ENCODE measurements at places on chromosomes 11 and 22.
A peak's percentile ranks its signal among the peaks of the same experiment; 100 is the strongest.

DNA sequence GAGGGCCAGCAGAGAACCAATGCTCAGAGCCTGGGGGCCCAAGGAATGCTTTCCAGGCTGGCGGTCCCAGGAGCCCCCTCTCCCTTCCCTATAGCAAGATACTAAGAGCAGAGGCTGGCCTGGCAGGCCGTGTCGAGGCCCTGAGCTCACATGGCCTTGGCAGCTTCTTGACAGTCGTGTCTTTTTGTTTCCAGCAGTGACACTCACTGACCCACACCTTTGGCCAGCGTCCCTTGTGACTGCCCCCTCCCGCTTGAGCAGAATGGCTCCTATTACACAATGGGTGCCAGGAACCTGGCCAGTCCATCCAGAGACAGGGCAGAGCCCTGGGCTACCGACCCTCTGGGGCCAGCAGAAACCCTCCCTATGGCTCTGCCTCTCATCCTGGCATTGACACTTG lies 6.4 kb upstream of the CCND1 start:
- DNase-seq: no peak

DNA sequence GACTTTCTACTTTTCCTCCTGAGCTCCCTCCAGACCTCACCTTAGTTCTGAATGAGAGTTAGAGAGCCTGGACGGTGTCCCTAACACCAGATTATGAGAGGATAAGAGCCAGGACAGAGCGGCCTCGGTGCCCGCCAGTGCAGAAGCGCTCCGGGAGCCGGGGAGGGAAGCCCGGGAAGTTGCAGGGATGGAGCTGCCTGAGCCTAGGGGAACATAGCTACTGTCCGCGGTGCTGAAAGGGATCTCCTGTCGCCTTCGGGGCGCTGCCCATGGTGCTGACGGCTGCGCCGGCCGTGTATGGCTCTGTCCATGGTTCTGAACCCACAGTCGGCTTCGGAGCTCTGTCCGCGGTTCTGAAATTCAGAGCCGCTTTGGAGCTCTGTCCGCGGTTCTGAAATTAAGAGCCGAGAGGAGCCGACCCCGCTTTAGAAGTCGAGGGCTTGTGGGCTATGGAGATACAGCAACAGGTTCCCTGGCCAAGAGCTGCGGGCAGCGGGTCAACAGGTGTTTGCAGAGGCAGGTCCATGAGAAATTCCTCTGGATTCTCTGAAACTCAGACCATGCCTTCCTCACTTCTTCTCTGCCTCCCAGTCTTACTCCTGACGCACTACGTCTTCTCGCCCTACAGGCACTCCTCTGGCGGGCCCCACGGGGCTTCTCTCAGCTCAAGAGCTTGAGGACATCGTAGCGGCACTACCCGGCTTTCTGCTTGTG lies 814 bp downstream of the NPAS4 start:
- peak; percentile 82 for DNase-seq

DNA sequence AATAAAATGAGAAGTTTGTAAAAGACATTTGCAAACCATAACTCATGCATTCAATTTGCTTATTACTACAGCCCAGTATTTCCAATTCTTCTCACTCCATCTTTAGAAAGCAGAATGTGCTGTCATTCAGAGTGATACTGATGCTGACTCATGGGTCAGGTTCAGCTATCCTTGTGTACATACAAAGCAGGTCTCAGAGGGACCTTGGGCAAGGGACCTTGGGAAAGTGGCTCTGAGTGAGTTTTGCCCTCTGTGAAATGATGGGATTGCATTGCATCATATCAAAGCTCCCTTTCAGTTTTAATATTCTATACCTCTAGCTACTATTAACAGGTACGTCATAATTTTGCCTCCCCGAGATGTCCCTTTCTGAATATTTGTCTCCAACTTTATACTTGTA lies 848.7 kb downstream of the OPCML start:
- DNase-seq: no peak

DNA sequence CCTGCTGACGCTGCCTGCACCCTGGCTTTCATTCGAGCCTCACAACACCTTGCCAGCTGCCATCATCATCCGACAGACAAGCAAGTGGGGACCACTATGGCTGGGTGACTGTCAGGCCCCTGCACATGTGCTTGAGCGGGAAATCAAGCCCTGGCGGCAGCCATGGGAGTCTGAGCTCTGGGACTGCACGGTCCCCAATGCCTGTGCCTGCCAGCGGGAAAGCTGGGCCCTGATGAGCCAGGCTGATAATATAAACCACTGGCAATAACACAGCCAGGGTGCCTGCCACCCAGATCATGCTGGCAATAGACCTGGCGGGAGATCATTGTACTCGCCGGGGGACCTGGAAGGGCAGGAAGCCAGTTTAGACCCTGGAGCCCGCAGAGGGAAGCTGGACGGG lies 2.5 kb downstream of the FGF3 start:
- DNase-seq: no peak

GRCh38 chr11:31106968-31107576 lies 262.5 kb downstream of the DCDC1 start:
- DNase-seq: peak; percentile 7

DNA sequence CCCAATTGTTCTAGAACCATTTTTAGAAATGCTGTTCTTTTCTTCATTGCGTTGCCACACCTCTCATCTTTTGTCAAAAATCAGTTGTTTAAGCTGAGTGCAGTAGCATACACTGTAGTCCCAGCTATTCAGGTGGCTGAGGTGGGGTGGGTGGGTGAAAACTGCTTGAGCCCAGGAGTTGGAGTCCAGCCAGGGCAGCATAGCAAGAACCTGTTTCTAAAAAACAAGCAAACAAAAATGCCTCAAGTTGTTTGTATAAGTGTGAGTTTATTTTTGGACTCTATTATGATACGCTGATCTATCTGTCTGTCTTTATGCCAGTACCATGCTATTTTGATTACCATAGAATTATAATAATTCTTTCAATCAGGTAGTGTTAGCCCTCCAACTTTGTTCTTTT lies 62.5 kb upstream of the RRM1 start:
- no peak for DNase-seq

DNA sequence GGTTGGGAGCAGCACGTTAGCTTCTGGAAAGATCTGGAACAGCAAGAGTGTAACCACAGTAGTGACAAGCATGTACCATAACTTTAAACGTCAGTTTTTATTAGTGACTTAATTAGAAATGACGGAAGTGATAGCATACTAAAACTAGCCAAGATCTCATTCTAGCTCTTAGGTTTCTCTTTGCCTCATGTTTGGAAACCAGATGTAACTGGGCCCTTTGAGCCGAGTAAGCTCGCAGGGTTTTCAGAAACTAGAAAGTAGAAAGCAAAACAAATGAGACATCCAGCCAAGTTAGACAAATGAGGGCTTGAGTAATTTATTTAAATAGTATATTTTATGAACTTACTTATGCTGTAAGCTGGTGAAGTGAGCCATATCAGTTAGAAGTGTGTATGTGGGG lies 40.2 kb upstream of the SLC5A12 start:
- no peak for DNase-seq

DNA sequence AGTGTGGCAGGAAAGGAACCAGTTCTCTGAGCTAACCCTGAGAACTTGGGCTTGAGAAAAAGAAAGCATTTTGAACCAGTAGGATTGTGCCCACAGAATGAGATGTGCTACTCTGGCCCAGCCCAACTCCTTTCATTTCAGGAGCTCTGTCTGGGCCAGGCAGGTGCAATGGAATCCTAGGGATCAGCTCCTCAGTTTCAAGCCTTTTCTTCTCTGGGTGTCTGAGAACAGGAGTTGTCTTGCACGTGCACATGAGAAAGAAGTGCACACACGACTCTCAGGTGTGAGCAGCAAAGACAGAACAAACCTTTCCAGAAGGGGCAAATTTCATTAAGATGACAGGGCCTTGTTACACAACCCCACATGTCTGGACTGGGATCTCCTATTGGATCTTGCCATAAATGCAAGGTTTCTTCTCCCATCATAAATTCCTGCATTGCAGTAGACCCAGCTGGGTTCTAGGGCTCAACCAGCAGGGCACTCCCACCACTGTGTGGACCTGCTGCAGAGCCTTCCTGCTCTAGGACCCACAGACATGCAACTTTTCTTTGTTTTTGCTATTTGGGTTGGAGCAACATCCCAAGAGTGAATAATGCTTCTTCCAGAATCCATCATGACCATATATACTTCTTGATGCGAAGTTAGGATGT lies 24.5 kb upstream of the GGTLC2 start:
- DNase-seq: no peak

DNA sequence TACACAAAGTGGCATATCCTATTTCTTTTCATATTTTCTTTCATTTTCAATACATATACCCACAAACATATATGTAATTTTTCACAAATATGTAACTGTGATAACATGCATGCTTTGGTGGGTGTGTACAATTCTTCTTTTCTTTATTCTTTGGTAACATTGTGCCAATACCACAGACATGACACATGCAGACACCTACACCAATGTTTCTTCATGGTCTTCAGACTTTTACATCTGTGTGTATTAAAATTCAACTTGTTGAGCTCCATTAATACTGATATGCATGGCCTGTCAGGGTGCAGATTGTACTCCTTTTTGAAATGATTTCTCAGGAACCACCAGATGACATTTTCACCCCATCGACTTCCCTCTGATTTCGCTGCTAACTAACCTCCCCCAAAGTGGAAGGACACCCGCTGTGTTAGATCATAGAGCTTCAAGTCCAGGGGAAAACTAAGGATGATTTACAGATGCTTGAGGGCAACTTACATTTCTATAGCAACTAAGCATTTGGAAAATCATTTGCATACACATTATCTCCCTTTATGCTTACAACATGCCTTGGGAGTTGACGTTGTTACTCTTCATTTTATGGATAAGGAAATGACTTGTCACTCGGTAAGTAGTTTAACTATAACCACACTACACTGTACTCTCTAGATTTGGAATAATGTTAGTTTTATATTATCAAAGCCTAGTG lies 10.5 kb upstream of the PANX3 start:
- DNase-seq: no peak

DNA sequence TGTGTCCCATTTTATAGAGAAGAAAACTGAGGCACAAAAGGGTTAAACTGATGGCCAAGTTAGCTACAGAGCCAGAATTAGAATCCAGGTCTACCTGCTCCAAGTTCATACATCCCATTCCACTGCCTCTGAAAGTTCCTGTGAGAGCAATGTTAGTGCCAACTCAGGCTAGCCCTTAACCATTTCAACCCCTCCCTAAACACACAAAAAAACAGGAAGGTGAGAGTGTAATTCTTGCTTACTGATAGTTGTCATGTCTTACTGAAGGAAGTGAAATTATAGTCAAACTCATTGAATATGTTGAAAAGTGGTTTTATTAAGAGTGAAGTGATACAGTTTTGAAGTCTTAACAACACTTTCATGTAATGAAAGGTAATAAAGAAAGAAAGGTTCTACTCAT lies 2.9 kb upstream of the E2F8 start:
- no peak for DNase-seq

DNA sequence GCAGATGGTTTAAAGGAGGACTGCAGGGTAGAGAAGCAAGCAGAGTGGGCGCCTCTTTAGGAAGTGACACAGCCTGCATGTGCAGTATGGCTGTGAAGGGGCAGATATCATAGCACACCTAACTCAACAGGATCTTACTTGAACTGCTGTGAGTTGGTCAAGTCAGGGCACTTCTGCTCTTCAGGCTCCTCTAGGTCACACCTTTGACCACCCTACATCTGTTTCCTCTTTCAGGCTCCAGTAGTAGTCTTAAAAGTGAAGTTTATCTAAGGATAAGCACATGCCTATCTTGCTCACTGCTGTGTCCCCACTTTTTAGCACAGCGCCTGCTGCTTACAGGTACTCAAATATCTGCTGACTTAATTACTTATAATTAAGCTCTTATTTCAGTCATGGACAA lies 6.5 kb downstream of the MRPL16 start:
- no peak for DNase-seq

GRCh38 chr11:100593291-100593690 lies 93.8 kb upstream of the ARHGAP42 start:
- no peak for DNase-seq

- peak; percentile 48 for DNase-seq
Observed at GRCh38 chr11:122696662-122697061, 41.1 kb downstream of the UBASH3B start.

- DNase-seq: no peak
Observed at GRCh38 chr11:15673408-15673831, 558.7 kb downstream of the INSC start.

GRCh38 chr22:28172892-28173670 lies 254.0 kb upstream of the PITPNB start:
- no peak for DNase-seq

DNA sequence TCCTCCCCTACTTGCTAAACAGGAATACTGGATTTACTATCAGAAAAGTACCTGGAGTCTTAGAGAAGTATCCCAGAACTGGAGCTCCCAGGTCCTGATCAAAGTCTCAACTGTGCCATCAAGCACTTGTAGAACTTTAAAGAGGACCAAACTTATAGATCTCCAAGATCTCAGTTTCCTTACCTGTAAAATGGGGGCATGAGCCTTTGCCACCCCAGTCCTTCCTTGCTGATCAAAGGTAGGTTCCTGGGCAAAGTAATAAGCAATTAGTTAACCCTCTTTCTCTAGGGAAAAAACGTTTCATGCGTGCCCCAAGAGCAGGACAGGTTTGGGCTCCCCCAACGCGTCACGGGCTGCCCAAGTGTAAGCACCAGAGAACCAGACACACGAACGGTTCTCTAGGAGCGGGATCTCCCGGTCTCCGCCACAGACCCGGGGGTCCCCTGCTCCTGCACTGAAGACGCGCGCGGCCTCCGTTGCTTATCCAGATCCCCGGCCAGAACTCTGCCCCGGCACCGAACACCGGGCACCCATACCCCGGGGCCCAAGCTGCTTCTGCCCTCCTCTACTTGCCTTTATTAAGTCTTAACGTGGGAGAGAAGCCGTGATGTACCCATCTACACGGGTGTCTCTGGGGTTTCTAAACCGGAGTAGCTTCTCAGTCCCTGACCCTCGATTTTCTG lies 505 bp downstream of the ZNF214 start:
- DNase-seq: no peak

- DNase-seq: no peak
Observed at GRCh38 chr11:117995472-117995871, 9.3 kb downstream of the IL10RA start.

- DNase-seq: no peak
Observed at GRCh38 chr11:123228496-123229163, 33.6 kb upstream of the CLMP start.

- DNase-seq: no peak
Observed at GRCh38 chr22:48871176-48871840, 956.4 kb downstream of the BRD1 start.
